ENCODE measurements at places on chromosomes 3 and 15.

DNA sequence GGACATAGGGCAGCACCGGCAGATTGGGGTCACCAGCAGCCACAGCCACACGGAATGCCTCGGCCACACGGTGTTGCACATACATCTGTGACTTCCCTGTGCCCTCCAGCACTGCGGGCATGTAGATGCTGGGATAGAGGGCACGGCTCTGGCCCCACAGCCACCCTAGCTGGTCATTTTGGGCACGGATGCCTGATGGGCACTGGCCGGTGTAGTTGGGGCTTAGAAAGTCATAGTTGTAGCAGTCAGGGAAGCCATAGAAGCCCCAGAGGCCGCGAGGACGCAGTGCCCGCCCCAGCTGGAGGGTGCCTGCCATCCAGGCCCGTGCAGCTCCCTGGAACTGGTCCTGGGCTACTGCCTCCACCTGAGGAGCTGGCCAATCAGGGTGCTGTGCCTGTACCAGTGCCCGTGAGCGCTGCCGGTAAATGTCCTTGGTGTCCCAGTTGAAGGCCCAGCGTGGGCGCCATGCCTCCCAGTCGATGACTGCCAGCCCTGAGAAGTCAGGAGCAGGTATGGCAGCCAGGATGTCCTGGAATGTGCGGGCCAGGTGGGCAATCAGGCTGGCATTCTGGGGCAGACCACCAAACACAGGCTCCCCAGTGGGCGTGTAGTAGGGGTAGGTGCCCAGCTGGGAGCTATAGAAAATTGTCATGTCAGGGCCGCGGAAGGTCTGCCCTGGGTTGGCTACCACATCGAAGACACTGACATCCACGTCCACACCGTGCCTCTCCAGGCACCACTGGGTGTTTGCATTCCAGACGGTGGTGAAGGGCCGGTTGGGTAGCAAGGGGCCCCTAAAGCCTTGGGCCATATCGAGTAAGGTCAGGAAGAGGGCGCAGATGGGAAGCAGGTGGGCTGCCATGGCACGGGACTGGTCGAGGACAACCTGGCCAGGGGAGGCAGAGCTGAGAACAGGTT, 1.0 kb downstream of the HYAL1 start:
- DNase-seq, result no peak

GRCh38 chr15:28875461-28876000, 10.2 kb upstream of the APBA2 start:
- no peak for DNase-seq

- no peak for DNase-seq
Observed at GRCh38 chr15:64478863-64479262, 18.5 kb downstream of the ZNF609 start.

DNA sequence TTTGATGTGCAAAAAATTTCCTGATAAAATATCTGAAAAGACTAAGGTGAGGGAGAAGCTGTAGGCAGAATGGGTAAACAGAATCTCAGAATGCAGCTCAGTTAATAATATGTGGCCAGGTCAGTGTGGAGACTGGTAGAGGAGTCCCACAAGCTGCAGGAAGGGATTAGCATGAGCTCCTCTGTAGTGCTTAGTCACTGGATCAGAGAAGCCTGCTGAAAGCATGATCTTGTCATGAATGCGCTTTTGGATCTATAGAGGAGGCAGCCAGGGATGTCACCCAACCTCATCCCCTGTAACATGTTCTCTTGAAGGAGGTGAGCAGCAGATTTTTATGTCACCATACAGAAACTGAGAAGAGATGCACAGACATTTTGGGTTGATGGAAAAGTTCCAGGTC, 1035.3 kb upstream of the GBE1 start:
- DNase-seq, result no peak

GRCh38 chr15:22918056-22918455, 62.1 kb downstream of the CYFIP1 start:
- no peak for DNase-seq

DNA sequence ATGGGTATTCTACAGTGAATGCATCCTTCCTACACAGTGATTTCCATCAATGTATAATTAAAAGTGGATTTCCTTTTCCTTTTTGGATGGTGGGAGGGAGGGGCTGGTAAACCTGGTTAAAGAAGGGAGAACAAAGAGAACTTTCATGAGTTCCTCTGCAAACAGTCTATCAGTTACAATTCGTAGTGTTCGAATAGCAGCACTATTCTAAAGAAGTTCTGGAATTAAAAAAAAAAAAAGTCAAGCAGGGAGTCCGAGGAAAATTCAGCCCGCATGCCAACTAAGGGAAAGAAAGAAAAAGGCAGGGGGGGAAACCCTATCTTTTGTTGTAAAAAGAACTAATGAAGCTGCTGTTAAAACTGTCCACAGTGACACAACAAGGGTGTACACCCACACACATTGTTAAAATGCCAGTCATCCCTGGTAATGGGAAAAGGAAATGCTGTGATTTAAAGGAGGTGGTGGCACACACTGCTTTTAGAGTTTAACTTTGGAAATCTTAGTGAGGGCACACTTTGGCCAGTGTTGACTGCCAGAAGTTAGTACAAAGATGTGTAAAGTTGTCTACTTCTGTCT, 521.2 kb downstream of the ZIC1 start:
- no peak for DNase-seq

GRCh38 chr15:59384507-59384906, 11.8 kb upstream of the MYO1E start:
- DNase-seq, result no peak
